Ascending aorta (tissue), 2 donors: ENCODE measurements at places on chromosomes 1 and 21. TPM values are rescaled to one million over a fixed set of nuclear protein-coding genes. Genes with fewer than 3 reads are reported as not detected.
A peak's percentile ranks its signal among the peaks of the same experiment; 100 is the strongest.

GRCh38 chr21:21897275-21897883 is 899.2 kb downstream of the NCAM2 start:
- no peak for DNase-seq

DNA sequence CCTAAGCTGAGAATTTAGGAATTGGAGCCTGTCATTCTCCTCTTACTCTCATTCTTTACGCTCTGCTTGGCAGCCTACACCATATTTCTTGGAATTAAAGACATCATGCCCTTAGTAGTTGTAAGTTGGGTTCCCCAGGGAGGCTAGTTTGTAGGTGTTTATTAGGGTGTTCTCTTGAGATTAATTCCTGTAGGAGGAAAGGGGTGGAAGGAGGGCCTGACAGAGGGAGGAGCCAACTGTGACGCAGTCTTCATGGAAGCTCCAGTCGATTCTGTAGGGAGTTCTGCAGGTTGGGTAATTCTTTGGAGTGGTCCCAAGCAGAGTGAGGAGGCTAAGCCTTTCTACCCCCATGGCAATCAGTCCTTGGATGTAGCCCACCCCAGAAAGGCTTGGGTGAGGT is 111.4 kb downstream of the HHAT start:
- DNase-seq, result no peak

Gene SPRR1B
- total RNA-seq, result not detected

DNA sequence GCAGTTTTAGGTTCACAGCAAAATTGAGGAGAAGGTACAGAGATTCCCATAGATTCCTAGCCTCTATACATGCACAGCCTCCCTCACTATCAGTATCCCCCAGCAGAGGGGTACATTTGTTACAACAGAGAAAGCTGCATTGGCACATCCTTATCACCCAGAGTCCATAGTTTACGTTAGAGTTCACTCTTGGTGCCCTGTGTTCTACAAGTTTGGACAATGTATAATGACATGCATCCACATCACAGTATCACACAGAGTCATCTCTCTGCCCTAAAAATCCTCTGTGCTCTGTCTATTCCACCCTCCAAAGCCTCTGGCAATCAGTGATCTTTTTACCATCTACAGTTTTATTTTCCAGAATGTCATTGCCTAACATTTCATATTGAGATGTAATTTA is 22.3 kb upstream of the RGS16 start:
- no peak for DNase-seq

Gene KDF1
- total RNA-seq, result not detected

- peak; percentile 95 for DNase-seq
These were observed 514 bp upstream of the FAAP20 start for GRCh38 chr1:2194898-2195673.

GRCh38 chr1:44314452-44314851 is 40.6 kb downstream of the ERI3 start:
- DNase-seq, result no peak

GRCh38 chr21:16538936-16539440 is 809.2 kb downstream of the USP25 start:
- DNase-seq, result no peak

DNA sequence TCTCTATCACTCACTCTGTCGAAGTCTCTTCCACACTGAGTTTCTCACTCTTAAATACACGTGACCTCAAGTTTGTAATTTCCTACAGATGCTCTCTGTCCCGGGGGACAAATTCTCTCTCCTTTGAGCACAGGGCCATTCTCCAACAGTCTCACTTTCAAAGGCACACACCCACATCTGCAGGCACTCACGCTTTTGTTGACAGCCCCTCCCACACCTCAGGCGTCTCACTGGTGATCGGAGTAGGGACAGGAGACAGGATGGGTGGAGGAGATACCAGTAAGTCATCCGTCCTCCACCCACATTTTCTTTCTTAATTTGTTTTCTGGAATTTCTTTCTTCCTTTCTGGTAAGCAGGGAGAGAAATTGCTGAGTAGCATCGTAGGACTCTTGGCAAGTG is 40.6 kb upstream of the GREM2 start:
- DNase-seq, result no peak

DNA sequence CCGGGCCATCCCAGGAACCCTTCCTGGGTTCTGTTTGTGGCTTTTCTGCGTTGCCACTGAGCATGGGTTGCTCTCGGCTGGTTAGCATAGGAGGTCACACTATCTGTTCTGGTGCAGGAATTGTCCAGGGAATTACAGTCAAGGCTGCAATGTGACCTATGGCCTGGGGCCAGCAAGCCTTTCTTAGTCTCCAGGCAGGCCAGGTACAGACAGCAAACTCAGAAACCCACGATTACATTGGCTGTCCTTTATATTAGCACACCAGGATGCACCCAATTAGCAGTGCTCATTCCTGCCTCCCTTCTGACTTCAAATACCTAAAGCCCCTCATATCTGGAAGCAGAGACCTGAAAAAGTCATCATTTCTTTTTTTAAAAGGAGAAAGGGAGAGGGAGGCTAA is 55.2 kb downstream of the CD247 start:
- peak; percentile 50 for DNase-seq
